ENCODE measurements at places on chromosomes 2 and 18. TPM values are rescaled to one million over a fixed set of nuclear protein-coding genes. Genes with fewer than 3 reads are reported as not detected.

TCF7L1 gene
- total RNA-seq = 26.4 TPM

PAIP2B gene
- total RNA-seq = 2.1 TPM

DSG4 gene
- not detected for total RNA-seq

TTC39C gene
- total RNA-seq = 31.0 TPM

GATA6 gene
- 5.6 TPM for total RNA-seq

GRCh38 chr2:26595146-26595545 lies 46.0 kb downstream of the CIB4 start:
- DNase-seq = no peak

DNA sequence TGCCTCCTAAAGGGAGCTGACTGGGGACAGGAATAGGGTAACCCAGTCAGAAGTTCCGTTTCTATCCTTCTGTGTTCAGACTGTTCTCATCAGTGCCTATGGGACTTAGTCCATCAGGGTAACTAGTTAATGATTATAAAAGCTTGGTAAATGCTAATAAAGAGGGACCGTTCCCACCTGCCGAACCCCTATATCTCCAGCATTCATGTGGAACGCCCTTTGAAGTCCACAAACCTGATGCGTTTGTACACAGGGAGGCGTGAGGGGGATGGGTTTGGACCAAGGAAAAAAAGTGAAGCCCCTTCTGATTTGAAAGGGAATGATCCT lies 112.9 kb downstream of the CDK15 start:
- DNase-seq = no peak

DNA sequence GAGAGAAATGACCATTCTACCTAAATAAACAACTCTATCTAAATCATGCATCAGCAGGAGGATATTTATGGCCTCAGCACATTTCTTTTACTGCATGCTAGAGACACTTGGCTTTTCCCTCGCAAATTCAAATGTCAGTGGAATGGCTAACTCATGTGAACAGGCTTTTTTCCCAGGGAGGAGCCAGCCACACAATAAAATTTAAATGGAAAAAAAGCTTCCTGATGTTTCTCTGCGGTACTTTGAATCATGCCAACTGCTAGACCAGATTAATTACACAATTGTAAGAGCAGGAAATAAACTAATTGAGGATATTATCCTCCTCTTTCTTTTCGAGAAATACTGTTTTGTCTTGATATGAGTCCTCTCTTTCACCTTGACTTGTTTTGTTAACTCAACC lies 676.3 kb downstream of the IRS1 start:
- DNase-seq = peak; percentile 23

- no peak for DNase-seq
These were observed 4.9 kb upstream of the CHN1 start for GRCh38 chr2:175009917-175010621.

GRCh38 chr18:48896326-48896874 lies 54.4 kb downstream of the SMAD7 start:
- DNase-seq = no peak

GRCh38 chr2:126995621-126996377 lies 97.1 kb downstream of the TEX51 start:
- DNase-seq = no peak

DNA sequence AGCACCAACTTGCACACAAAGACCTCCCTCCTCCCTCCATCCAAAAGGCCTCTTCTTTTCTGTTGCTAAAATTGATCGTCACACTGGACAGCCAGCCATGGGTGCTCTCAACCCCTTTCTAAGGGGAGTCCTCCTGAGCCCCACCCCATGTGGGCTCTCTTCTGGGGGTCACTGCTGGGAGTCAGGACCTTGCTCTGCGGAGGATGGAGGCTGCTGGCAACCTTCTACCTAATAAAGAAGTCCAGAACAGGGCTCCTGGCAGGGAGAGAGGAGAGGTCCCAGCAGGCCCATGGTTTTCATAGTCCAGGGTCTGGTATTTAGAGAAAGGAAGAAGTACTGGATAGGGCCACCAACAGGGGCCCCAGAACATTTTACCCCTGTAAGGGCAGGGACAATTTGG lies 67.6 kb upstream of the OTOS start:
- DNase-seq = no peak

DNA sequence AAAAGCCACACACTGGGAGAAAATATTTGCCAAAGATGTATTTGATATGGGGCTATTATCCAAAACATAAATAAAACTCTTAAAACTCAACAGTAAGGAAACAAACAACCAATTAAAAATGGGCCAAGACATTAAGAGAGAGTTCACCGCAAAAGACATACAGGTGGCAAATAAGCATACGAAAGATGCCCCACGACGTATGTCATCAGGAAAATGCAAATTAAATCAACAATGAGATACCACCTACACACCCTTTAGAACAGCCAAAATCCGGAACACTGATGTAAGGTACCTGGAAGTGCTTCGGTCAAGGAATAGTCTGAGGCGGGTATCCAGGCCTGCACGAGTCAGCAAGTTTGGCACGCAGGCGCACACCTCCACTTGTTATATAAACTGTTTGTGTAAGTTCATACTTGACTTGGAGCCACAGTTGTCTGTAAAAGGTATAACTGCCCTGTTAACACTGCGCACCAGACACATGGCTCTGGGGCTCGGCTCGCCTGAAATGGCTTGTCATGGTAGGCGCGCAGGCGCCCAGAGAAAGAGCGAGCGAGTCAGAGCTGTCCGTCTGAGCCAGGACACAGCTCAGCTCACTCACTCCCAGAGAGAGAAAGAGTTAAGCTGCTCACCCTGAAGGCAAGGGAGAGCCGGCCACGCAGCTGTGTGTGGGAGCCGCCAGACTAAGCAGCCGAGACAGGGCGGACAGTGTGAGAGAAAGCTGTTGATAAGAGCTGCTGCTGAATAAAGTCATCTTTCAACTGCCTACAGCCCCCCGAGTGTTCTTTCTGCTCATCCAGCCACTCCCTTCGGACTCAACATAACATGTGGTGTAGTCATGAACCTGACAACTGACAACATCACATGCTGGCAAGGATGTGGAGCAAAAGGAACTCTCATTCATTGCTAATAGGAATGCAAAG lies 87.3 kb downstream of the HNRNPLL start:
- DNase-seq = peak; percentile 83

DNA sequence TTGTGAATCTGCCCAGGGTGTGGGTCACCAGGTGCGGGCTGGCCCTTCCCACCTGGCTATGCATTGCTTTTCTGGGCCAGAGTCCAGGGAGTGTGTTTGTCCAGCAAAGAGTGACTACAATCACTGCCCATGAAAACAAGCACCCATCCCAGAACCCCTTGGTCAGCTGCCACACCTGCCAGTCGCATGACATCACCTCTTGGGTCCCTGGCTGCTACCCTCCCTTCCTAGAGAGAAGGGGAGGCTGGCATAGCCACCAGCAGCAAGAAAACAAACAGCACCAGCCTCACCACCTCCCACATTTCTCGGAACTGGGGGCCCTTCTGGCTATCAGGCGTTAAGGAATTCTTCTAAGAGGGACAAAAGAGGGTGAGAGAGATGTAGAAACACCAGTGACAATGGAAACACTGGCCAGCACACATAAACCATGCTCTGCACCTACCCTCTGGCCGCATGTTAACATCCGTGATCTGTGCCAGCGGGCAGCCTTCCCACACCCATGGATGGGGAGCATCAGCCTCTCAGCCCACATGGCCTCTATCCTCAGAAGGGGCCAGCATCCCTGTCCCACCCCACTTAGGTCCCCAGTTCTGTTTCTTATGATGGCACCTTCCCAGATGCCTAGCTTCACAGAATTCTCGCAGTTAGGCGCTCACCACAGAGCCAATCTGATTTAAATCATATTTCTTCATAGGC lies 109.7 kb upstream of the GLI2 start:
- peak; percentile 37 for DNase-seq

DNA sequence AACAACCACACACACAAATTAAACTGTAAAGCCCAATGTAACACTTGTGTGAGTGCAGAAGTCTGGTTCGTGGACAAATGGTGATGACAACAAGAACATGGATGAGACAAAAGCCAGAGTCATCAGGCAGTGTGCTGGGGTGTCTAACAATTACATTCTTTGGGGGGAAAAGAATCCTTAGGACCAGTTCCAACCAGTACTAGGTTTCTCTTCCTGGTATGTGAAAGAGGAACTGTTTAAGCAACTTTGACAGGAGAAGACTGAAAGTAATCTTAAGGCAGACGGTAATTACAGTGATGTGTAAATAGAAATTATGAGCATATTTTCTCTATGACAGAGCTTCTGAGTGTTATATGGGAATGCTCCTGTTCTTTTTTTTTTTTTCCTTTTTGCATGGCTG lies 133.4 kb downstream of the AFF3 start:
- DNase-seq = no peak
